OCI-LY7 (cell line): ENCODE measurements at places on chromosomes 7 and 10.

DNA sequence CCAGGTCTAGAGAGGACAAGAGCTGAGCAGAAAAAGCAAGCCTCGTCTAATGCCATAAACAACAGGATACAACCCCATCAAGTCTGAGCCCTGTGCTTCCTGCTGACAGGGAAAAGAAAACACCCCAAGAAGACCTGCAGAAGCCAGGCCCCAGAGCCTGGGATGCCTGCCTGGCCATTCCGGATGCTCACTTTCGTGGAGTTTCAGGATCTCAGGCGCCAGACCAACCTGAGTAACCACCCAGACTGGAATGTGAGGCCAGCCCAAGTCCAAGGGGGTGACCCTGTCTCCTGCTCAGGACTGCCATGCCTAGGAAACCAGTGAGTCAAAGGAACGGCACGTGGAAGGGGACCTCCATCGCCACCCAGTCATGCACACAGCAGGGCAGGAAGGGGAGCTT, 74.3 kb downstream of the PLXNA4 start:
- DNase-seq: no peak

DNA sequence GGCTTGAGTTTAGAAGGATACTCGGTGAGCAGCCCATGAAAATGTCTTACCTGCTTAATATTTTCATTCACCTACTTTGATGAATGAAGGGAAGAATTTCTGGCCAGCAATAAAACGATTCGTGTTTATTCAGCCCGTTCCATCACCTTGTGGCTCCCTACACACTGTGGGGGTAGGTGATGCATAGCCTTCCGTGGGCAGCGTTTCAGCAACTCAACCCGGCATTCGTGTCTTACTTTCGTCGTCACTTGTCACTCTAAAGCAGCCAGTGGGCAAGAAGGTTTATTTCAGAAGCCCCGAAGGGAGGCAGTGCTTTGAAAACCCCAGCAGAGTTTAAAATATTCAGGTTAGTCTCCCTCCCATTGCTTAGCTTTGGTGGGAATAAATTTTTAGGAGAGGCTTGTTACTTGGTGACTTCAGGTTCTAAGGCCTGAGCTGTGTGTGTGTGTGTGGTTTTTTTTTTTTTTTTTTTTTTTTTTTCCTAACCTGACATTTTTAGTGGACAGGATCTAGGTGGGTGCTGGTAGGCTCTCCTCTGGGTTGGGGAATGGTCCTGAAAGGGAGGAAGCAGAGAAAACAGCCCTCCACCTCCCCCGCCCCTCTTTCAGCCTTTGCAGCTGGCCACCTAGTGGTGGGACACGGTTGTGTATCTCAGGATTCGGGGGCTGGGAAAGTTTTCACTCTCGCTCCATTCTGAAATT, 1.8 kb downstream of the GRK5 start:
- peak; percentile 64 for DNase-seq

GRCh38 chr7:90749774-90750173, 153.7 kb downstream of the CDK14 start:
- DNase-seq: peak; percentile 77

DNA sequence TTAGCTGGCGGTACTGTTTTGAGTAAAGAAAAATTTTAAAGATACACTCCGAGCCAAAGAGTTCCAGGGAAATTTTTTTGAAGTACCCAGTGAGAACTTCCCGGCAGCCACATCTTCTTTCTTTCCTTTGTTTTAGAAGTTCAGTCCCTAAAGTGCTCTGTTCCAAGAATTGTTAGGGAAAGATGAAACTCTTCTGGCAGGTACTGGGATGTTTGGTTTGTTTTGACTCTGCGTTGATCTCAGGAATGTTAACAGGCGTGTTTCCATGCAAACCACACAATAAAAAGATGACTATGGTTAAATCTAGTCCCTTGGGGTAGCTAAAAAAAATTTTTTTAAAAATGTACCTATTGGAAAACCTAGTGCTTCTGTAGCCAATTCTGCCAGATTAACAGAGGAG, 224.7 kb upstream of the PHYHIPL start:
- no peak for DNase-seq

DNA sequence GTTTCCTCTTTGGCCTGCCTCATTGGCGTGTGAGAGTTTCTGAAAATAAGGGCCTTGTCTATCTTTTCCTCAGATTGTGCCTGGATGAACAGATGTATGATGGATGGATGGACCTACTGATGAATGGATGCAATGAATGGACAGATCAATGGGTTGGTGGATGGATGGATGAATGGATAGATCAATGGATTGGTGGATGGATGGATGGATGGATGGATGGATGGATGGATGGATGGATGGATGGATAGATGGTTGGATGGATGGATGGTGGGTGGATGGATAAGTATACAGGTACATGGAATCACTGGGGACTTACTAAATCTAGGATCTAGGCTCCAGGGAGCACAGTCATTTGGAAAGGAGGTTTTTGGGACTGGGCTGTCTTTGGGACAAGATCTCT, 331.9 kb downstream of the GRID1 start:
- DNase-seq: no peak

DNA sequence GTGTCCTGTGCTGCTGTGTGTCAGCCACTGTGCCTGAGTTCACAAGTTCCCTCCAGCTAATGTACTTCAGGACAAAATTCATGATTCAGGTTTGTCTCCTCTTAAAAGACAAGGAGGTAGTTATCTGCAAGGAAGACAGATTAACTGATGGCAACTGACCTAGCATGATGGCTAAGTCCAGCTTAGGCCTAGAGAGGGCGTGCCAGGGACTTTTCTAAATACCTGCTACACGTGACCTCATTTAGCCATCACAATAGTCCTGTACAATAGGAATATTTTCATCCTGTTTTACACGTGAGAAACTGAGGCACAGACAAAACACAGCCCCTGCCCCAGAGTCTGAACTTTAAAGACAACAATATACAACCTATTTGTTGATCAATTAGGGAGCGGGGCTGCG, 275.7 kb downstream of the XPNPEP1 start:
- peak; percentile 3 for DNase-seq

GRCh38 chr7:138359870-138360559, 100.0 kb upstream of the TRIM24 start:
- no peak for DNase-seq

DNA sequence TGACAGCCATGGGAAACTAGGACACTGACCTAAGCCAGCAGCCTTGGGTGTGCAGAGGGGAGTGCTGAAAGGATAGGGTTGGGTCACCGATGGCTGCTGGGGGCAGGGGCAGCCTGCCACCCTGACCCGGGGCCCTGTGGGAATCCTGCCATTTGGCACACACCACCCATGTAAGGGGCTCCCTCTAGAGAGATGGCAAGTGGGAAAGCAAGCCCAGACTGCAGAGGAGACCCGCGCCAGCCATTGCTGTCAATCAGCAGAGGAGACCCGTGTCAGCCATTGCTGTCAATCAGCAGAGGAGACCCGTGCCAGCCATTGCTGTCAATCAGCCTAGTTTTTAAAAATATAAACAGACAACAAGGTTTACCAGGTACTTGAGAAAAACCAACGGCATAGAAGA, 27.4 kb upstream of the PRKAG2 start:
- no peak for DNase-seq

DNA sequence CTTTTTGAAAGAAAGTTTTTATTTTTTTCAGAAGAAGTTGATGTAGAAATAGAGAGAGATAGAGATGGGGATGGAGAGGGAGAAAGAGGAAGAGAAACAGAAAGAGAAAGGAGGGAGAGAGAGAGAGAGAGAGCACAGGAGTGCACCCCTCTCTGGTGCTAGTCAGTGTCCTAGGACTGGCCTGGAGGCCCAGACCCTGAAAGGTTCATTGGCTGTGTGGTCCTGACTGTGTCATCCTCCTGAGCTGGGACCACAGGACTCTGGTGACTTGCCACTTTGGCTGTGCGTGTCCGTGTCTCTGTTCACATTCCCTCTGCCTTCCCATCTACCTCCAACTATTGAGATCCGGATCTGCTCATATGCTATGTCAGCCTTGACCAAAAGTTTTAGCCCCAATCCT, 62.1 kb upstream of the SHH start:
- no peak for DNase-seq

DNA sequence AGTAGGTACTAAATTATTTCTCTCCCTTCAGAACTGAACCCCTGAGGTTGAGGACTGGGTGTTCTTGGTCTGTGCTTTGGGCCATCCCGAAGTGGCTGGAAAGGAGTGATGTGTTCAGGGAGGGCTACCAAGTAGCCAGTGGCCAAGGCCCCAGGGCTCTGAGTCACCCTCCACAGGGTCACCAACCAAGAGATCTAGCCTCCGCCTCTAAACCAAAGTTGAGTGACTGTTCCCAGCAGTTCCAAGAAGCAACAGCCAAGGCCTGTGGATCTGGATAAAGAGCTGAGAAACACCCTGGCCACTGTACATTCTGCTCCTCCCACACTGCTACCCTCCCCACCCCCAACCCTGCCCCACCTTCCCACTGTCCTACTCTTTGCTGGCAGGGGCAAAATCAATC, 35.5 kb upstream of the KCNMA1 start:
- no peak for DNase-seq

- no peak for DNase-seq
Observed at GRCh38 chr10:26525586-26525985, 87.4 kb downstream of the APBB1IP start.

DNA sequence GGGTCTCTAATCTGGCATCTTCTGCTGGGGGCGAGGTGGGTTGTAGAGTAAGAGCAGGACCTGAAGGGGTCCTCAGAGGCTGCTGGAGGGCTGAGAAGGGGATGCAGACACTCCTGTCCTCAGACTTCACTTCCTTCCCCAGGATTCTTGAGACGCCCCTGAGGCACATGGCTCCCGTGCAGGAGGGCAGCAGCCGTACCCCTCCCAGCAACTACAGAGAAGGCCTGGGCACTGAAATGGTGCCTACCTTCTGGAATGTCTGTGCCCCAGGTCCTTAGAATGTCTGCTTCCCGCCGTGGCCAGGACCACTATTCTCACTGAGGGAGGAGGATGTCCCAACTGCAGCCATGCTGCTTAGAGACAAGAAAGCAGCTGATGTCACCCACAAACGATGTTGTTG, 52.0 kb downstream of the VWA2 start:
- DNase-seq: no peak

DNA sequence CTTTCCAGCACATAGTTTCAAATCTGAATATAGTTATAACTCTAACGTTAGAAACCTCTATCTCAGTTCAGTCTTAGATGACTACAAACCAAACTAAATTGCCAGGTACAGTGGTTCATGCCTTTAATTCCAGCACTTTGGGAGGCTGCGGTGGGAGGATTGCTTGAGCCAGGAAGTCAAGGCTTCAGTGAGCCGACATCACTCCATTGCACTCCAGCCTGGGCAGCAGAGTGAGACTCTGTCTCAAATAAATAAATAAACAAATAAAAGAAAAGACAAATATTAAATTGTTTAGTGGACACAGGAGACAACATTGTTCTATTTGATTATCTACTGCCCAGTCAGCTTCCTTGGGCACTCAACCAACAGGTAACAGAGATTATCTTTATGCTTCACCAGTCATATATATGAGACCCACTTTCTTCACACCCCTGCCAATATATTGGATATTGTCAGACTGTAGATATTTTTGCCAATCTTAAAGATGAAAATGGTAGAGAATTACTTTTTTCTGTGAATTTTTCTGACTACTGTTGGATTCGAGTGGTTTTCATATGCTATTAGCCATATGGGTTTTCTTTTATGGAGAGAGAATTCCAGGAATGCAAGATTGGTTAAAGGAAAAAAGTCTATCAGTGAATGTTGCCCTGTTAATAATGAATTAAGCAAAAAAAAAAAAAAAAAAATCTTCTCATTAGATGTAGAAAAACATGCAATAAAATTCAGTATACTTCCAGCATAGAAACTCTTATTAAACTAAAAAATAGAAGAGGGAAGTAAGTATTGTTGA, 16.0 kb downstream of the HDAC9 start:
- DNase-seq: no peak

GRCh38 chr10:60870803-60871202, 73.2 kb downstream of the RHOBTB1 start:
- DNase-seq: no peak

DNA sequence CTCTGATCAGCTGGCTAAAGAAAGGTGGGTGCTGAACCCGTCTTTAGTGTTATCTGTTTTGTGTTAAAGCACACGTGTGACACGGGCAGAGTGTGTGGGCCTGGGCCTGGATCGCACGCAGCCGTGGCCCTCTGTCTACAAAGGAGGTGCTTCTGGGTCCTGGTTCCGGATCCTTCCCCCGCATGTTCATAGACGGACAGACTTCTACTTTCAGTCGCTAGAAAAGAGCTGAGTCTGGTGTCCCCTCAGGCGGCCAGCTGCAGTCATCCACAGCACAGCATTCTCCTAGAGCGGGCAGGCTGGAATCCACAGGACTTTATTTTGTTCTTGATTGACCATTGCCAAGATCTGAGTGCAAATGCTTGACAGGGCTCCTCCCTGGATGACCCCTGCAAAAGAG, 134.4 kb downstream of the DLG5 start:
- no peak for DNase-seq

DNA sequence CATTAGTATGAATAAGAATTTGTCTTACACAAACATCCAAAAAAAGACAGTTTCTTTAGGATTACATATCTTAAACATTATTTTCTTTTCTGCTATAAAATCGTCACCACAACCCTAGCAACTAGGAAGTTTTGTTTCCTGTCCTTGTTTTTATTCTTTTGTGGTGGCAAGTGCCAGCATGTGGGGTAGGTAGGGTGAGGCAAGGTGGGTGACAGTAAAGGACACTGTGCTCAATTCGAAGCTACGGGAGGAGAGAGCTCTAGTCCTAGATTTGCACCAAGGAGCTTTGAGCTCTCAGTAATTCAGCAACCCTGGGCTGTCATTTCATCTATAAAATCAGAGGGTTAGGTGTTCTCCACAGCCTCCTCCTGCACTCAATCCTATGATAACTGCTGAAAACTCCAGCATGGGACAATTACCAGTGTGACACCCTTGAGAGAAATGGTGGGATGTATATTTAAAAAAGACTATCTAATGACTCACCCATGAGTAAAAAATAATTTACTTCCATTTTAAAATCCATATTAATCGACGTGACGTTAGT, 187.1 kb downstream of the FAM107B start:
- no peak for DNase-seq

DNA sequence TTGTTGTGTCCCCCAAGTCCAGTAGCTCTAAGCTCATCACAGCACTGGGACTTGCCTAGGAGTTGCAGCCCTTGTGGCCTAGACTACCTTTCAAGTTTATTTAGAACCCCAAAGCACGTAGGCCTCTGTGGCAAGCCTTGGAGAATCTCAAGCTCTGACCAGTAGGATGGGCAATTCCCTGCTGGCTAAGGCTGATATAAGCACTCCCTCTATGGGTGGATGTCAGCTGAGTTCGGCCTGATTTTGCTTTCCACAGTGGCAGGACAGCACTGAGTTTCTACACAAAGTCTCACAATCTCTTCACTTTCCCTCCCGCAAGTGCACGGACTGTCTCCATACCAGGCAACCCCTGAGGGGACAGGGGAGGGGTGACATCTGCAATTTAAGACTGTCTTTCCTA, 886.4 kb upstream of the LRRN3 start:
- DNase-seq: no peak

GRCh38 chr10:74434547-74434946, 283.5 kb downstream of the ADK start:
- no peak for DNase-seq

GRCh38 chr7:29467193-29467926, 96.3 kb upstream of the PRR15 start:
- no peak for DNase-seq

- DNase-seq: no peak
Observed at GRCh38 chr7:139525239-139525638, 1.8 kb downstream of the CLEC2L start.

- DNase-seq: no peak
Observed at GRCh38 chr10:108445746-108446145, 1281.2 kb upstream of the SORCS1 start.
